ENCODE measurements at places on chromosomes 1 and 21.
A peak's percentile ranks its signal among the peaks of the same experiment; 100 is the strongest.

DNA sequence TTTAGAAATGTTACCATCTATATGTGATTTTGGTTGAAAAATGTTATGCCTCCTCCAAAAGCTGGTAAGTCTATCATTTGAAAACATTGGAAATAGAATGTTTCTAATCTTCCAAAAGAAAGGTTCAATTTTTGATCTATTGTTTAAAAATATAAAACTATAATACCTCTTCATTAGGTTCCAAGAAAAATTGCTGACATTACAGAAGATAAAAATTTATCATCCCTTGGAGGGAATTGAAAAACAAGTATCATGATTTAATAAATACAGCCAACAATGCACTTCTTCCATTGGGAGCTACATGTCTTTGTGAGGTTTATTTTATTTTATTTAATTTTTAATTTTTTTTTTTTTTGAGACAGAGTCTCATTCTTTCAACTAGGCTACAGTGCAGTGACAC lies 148.5 kb downstream of the PIK3R3 start:
- DNase-seq = no peak

GRCh38 chr21:45332415-45332814 lies 44.7 kb upstream of the POFUT2 start:
- DNase-seq = no peak

GRCh38 chr1:195763146-195763906 lies 844.9 kb downstream of the KCNT2 start:
- no peak for DNase-seq

DNA sequence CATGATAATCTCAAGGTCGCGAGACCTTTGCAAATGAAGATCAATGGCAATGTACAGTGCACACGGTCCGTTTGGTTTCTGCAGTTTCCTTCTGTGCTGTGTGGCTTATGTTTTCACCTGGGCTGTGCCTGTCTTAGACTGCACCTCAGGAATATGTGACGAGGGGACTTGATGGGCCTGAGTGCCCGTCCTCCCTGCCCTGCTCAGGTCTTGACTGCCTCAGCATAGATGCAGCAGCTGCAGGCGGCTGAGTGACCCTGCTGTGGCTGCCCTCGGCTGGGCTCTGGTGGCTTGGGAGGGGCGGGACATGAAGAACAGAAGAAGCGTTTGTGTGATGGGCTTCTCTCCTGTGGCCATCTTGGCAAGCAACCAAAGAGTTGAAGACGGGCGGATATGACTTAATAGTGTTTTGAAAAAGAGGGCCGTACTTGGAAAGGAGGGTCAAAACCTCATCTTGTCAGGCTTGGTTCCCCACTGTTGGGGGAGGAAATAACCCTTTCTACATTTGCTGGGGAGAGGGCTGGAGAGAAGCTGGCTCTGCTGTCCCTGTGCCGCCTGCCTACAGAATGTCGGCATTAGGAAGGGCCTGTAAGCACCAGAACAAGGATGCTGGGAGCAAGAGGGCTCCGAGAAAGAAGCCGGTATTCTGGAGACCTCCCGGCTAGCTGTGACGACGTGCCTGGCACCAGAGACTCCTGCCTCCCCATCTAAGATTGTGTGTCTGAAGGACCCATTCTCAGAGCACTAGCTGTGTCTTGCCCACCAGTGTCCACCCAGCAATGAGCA lies 7.1 kb downstream of the MYBPHL start:
- DNase-seq = no peak

DNA sequence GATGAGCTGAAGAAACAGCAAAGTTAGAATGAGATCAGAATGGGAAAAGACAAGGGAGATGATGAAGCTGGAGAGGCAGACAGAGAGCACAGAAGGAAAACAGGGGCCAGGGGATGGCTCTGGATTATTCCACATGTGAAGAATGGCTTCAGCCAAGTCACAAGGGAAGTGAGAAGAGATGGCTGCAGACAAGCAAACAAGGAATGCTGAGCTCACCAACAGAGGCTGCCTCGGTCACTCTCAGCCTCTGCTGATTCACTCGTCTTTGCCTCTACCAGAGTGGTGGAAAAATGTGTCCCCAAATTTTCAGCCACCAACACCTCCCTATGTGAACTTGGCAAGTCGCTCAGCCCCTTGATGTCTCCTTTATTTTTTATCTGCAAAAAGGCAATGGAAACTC lies 46.7 kb downstream of the TRABD2B start:
- no peak for DNase-seq

DNA sequence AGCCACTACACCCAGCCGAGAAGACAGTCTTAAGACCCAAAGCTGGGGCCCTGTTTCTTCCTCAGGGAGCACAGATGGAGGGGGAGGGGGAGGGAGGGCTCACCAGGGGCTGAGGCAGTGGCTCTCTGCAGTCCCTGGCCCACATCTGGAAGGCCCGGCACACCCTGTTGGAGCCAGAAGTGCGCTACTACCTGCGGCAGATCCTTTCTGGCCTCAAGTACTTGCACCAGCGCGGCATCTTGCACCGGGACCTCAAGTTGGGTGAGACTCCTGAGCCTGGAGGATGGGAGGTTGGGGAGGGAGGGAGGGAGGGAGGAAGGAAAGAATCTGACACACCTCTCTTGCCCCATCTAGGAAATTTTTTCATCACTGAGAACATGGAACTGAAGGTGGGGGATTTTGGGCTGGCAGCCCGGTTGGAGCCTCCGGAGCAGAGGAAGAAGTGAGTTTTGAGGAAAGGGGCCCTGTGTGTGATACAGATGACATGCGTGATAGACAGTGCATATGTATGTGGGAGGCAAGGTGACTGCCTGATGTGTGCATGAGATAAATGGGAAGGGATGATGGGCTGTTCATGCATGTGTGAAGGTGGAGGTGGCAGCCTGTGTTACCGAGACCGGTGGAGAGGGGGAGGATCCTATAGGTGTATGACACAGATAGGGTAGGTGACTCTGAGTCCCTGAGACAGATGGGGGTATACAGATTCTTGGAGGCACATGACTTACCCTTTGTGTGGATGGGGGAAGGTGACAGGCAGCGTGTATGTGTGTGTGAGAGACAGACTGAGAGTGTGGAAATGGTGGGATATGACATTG lies 1.5 kb downstream of the PLK3 start:
- DNase-seq = no peak

- no peak for DNase-seq
Measured at GRCh38 chr1:32028746-32029145, 15.1 kb downstream of the KHDRBS1 start.

DNA sequence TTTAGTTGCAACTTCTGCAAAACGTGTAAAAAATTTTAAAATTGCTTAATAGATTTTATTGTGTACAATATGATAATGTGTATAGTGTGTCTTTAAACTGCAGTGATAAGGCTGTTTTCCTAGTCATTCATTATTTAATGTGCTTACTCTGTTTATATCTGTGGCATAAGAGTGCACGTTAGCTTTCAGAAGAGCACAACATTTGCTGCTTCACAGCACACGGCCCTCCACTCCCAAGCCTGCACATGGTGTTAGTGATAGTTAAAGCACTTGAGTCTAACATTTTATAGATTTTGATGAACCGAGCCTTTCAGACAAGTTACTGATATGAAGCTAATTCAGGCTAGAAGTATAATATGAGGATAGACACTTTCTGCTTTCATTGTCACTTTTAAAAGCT lies 120.6 kb downstream of the ADGRL2 start:
- DNase-seq = no peak

DNA sequence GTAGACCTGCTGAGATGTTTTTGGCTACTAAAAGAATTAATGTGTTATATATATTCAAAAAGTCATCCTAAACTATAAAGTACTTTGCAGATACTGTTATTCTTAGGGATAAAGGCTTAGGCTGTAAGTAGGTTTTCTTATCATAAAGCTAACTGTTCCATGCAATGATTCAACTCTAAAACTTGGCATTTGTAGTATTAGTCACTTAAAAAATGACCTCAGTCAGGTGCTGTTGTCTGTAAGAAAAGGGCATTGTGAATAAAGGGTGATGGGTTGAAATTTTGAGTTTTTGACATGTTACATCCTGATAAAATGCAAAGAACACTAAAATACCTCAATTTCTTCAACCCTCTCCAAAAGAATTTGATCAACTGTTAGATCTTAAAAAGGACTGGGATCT lies 32.9 kb downstream of the ADCY10 start:
- no peak for DNase-seq

GRCh38 chr1:203564024-203564423 lies 62.6 kb upstream of the ATP2B4 start:
- DNase-seq = no peak

- no peak for DNase-seq
Measured at GRCh38 chr1:17215545-17215890, 10.6 kb downstream of the PADI1 start.

GRCh38 chr1:176559878-176560277 lies 96.9 kb downstream of the PAPPA2 start:
- peak; percentile 40 for DNase-seq

- DNase-seq = no peak
Measured at GRCh38 chr1:92839442-92839841, 7.6 kb downstream of the RPL5 start.

- no peak for DNase-seq
Measured at GRCh38 chr1:177646757-177647730, 322.8 kb downstream of the SEC16B start.

DNA sequence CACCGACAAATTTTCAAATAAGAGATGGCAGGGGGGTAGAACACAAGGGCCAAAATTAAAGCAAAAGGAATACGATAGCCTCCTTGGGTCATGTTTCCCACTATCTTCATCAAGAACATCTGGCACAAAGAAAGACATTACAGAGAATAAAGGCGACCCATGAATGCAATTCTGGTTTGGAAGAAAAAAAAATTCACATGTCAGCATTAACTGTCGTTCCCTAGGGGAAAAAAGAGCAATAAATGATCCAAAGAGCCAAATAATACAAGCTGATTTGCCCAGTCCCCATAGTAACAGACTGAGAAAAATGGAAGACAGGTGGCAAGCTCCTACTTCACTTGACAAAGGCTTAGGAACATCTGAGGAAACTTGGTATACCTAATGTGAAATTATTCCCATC lies 4.5 kb downstream of the STIL start:
- no peak for DNase-seq

GRCh38 chr21:40833184-40833583 lies 13.8 kb downstream of the DSCAM start:
- no peak for DNase-seq

DNA sequence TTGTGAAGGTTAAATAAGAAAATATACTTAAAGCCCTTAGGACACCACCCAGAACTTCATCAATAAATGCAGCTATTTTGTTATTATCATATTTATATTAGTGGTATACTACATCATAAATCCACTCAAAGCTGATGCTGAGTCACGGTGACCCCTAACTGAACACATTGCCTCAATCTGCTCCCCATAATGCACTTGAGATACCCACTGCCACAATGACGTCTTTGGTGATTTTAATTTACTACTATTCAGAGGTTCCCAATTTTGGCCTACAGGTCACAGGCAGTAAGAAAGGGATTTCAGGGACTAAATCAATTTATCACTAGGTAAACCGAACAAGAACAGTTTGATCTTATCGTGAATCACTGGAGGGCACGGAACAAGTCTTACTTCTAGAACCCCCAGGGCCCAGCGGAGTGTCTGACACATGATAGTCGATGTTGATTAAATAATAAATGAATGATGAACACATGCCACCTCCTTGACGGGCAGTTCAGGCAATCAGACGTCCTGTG lies 493 bp upstream of the CHD1L start:
- DNase-seq = no peak

- no peak for DNase-seq
Measured at GRCh38 chr1:22536506-22536905, 26.8 kb upstream of the EPHA8 start.

DNA sequence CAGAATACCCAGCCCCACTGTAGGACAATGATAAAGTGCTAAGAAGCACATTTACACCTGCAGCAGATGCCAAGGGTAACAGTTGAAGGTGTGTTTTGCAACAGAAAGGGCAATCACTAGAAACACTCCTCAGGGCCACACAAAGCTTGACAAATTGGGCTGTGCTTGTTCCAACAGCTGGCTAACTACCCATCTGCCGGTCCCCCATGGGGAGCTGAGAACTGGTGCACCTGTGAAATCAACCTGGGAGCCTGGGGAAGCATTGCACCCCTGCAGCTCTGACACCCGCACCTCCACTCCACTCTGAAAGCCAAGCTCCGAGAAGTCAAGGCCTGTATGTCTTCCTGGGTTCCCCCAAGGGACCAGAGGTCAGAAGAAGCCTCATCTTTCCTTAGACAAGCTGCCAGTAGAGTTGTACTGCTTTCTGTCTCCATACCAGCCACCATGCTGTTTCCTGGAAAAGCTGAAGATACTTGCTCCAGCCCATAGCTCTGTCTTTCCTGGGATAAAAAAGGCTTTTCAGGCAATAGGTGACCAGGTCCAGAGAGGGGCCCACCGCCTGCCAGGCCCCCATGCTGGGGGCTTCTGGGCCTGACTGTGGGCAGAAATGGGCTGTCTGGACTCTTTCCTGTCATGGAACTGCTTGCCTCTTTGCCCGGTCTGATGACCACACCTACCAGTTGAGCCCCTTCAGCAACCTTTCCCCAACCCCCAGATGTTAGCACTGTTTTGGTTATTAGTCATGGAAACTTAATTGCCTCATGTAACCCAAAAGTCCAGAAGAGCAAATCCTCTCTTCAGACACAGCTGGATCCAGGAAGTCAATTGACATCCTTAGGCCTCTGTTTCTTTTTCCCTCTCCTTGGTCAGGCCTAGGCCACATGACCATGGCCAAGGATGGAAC lies 93.6 kb downstream of the KIF14 start:
- no peak for DNase-seq

DNA sequence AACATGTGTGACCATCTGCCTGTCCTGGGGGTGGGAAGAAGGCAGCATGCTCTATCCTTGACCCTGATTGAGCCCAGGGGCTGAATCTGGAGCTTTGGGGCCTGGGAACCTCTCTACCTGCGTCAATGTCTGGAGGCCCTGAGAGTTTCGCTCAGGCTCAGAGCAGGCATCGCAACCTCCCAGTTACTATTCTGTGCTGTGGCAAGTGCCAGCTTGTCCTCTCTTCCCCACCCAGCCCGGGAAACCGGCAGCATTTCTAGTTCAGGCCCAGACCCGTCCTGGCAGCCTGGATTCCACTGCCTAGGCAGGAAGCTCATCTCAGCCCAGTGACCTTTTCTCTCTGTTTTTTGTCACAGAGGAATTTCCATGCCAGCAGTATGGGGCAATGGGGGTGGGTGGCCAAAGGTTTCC lies 10.0 kb upstream of the IRF6 start:
- DNase-seq = no peak
